Esophagus squamous epithelium (tissue), 5 donors: ENCODE measurements at places on chromosomes 1 and 21.
A peak's percentile ranks its signal among the peaks of the same experiment; 100 is the strongest.

GRCh38 chr1:246608616-246609376 is 42.5 kb downstream of the CNST start:
- peak; percentile 5 for DNase-seq

- no peak for DNase-seq
Measured at GRCh38 chr21:45894450-45894825, 87.1 kb upstream of the COL6A1 start.

GRCh38 chr1:117026361-117026760 is 24.8 kb downstream of the CD101 start:
- DNase-seq, result no peak

- no peak for DNase-seq
Measured at GRCh38 chr1:997713-997992, 2.2 kb downstream of the HES4 start.

DNA sequence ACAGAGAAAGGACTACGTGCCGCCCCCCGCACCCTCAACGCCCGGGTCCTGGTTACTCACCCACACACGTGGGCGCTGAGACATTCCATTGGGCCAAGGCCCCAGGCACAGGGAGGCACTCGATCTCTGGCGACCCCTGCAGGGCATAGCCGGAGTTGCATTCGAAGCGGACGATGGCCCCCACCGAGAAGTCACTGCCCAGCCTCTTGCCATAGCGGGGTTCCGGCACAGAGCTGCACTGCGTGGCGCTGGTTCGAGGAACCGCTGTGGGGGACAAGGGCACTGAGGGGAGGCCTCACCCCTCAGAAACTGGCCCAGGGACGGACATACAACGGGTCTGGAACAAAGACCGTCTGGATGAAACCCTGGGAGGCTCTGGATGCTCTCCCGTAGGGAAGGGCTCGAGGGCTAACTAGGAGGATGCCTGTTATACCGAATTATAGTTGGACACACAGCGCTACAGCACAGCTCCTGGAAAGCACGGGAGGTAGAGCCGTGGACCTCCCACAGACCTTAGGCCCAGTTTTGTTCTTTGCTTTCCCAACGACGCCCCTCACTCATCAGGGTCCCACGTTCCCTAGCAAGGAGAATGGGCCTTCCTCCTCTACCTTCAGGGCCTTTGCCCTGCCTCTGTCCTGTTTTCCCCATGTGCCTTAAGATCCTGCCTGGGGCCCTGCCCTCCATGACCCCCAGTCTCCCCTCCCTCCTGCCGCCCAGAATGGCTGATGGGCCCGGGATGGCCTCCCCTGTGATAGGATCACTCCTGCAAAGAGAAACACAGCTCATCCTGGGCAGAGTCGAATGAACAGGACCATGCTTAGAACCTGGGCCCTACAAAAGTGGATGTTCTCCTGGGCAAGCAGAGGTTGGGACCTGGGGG is 152.8 kb downstream of the ZSCAN20 start:
- DNase-seq, result no peak

- no peak for DNase-seq
Measured at GRCh38 chr1:104593413-104594187, 843.9 kb downstream of the AMY1C start.

- DNase-seq, result no peak
Measured at GRCh38 chr1:169133801-169134502, 27.5 kb downstream of the ATP1B1 start.

DNA sequence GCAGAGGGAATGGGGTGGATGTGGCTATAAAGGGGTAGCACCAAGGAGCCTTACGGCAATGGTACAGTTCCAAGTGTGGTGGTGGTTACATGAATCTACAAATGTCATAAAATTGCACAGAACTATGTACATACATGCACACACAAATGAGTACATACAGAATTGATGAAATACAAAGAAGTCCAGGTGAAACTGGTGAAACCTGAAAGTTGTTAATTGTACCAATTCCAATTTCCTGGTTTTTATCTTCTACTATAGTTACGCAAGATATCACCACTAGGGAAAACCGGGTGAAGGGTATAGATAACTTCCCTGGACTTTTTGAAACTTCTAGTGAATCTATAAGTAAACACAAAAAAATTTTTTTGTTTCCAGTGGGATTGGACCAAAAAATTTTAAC is 18.9 kb downstream of the HSF2BP start:
- no peak for DNase-seq

DNA sequence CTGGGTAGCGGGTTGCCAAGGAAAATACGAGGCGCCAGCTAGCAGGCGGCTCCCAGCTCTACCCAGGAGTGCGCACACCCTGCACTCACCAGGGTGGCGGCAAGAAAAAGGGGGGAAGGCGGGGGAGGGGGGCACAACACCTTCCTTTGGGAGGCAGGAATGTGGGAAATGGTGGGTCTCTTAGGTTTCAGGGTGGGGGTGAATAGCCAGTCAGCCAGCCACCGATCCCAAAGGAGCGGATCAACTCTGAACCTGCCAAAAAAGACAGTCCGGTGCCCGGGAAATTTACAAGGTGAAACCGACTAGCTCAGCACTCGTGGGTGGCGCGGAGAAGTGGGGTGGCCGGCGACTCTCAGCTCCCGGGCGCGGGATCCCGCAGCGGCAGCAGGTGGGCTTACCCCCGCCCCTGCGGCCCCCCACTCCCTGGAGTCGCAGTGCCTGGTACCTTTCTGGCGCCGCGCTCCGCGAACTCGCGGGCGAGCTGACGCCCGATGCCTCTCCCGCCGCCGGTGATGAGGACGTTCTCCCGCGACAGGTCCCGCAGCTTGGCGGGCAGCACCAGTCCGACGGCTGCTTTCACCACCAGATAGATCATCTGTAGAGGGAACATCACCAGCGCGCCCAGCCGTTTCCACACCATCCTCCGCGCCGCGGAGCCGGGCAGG is 1.2 kb downstream of the DHRS3 start:
- DNase-seq, result no peak

DNA sequence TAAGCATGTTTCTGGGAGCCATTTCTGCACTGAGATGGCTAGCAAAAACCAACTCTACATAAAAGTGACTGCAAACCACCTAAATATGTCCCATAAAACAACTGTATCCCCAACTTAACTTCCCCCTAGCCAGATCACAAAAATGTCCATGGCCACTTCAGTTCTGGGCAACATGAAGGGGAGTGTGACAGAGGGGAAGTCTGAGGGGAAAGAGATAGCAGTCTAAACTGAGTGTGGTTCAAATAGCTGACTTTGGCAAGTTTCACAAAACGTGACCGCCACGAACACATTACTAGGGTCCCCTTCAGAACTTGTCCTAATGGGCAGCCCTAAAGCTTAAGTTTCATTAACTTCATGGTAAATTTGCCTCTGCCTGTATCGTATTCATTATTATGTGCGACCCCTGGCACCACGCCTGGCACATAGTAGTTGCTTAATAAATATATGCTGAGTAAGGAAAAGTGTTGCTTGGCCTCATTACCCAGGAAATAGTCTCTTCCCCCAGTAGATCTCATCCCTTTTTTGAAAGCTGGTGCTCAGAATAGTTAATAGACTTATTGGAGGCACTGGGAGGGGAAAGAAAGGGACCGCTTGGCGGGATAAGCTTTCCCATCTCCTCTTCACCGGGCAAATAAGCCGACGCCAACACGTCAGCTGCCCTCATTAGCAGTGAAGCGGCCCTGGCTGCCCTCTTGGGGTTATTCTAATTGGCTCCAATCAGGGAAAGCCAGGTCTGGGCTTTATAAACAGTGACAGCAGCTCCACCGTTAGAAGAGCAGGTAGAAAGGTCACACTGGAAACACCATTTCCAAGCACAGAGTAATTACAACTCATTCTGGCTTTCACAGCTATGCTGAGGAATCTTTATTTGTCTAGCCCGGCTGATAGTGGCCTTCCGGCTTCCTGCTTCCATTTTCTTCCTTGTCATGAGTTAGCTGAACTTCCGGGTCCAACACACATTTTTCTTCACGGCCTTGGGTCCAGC is 122.1 kb downstream of the LRIG2 start:
- DNase-seq, result no peak
